ENCODE measurements at places on chromosomes 11 and 22. TPM values are rescaled to one million over a fixed set of nuclear protein-coding genes. Genes with fewer than 3 reads are reported as not detected.

MMP7 gene
- polyA plus RNA-seq, result not detected

MUC5AC gene
- polyA plus RNA-seq, result not detected

PGA3 gene
- polyA plus RNA-seq, result not detected

MCHR1 gene
- 0.64 TPM for polyA plus RNA-seq

ZBTB16 gene
- not detected for polyA plus RNA-seq

MISFA gene
- polyA plus RNA-seq, result 0.77 TPM

DNA sequence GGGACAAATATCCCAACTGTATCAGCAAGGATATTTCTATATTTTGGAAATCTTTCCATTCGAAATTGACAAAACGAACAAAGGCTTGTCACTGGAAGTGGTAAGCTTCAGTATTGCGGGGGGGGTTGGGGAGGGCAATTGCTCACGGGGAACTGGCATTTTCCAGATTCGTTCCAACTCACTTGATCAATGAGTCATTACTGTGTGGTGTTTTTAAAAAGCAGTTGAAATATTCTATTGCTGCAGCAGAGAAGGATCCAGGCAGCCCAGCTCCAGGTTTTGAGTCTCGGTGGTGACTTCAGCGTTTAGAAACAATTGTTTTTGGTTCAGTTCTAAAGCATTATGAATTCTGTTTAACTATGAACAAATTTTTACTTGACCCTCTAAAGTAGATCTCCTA lies 33.8 kb upstream of the FBLN1 start:
- peak; percentile 68 for DNase-seq

DNA sequence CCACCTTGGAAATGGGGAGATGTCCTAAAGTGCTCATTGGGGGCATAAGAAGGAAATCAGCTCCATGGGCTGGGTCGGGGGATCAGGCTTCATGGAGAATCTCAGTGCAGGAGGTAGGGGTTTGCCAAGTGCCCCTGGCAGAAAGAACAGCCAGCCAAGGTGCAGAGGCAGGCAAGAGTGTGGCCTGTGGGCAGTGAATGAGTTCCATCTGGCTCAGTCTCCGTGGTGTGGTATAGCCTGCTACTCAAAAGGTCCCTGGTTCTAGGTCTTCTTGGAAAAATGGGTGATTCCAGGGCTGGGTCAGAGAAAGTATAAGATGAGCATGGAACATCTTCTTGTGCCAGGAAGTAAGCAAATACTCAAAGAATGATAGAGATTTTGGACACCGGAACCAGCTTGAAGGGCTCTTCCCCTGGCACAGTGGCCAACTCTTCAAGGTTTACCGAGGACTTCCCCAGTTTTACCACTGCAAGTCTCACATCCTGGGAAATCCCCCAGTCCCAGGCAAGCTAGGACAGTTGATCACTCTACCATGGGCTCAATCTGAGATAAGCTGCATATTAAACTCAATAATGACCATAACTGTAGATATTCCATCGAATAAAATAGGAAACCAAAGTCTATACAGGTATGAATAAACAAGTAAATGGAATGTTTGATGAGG lies 10.6 kb upstream of the ARAP1 start:
- DNase-seq, result no peak

- DNase-seq, result peak; percentile 51
Measured at GRCh38 chr11:131674051-131674755, 303.8 kb downstream of the NTM start.

- DNase-seq, result no peak
Measured at GRCh38 chr22:24758164-24758799, 16.2 kb downstream of the PIWIL3 start.

DNA sequence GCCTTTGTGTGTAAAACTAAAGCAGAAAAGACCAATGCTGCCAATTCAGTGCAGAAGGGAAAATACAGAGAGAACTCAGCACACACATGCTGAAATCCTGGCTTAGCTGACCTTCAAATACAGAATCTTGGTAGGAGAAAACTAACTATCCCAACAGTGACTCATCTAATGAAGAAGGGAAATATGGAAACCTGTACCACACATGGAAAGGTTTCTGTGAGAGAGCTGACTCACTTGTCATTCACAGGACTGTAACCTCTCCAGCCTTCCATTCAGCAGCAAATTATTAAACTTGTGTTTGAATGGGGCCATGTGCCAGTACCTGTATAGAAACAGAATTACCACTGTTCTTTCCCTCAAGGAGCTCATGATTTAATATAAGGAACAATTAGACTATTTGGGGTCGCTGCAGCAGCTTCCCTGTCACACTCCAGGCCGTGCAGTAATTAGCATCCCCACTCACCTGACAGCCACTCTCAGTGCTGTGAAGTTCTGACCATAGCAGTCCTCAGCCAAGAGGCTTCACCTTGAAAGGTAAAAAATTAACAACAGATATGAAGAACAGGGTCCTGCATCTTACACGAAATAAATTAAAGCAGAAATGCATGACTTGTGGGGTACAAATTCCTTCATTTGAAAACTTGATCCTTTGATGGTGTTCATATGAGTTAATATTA lies 53.9 kb downstream of the MSANTD4 start:
- DNase-seq, result no peak

DNA sequence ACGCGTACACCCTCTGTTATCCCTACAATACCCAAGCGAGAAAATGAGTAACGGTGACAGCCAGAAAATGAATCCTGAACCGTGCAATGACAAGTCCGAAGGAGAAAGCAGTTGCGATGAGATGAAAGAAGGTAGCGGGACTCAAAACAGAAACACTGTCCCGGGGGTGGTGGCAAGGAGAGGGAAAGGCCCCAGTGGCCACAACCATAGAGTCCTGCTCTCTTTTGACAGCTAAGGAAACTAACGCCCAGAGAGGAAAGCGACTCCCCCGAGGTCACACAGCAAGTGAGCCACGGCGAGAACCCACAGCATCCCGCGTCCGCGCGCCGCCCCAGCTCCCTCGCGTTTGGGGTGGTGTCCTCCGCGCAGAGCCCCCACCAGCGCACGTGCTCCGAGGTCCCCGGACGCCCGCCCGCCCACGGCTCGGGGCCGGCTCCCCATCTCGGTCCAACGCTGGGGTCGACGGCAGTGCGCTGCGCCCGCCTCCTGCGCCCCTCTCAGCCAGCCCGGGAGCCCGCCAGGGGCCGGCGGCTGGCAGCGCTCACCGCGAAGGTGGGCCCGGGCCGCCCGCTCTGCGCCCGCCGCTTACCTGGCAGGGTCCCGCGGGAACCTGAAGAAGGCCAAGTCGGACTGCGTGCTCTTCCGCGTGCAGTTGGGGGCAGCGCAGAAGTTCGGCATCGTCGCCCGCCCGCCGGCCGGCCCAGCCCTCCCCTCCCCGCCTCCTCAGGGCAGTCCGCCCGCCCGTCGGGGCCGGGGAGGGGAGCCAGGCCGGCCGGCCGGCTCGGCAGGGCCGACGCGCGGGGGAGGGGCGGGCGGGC lies 564 bp downstream of the THAP12 start:
- no peak for DNase-seq
